ENCODE measurements at places on chromosomes 11 and 22.

GRCh38 chr11:18067372-18067771 is 21.3 kb upstream of the TPH1 start:
- no peak for DNase-seq

GRCh38 chr11:71998649-71999310 is at the start of gene IL18BP:
Gene IL18BP (plus strand): TSS chr11:71998909. CDS start chr11:71999985, 1,076 bp downstream.
- DNase-seq, result peak; percentile 11

GRCh38 chr22:35711336-35711735 is 6.3 kb upstream of the APOL5 start:
- DNase-seq, result no peak

DNA sequence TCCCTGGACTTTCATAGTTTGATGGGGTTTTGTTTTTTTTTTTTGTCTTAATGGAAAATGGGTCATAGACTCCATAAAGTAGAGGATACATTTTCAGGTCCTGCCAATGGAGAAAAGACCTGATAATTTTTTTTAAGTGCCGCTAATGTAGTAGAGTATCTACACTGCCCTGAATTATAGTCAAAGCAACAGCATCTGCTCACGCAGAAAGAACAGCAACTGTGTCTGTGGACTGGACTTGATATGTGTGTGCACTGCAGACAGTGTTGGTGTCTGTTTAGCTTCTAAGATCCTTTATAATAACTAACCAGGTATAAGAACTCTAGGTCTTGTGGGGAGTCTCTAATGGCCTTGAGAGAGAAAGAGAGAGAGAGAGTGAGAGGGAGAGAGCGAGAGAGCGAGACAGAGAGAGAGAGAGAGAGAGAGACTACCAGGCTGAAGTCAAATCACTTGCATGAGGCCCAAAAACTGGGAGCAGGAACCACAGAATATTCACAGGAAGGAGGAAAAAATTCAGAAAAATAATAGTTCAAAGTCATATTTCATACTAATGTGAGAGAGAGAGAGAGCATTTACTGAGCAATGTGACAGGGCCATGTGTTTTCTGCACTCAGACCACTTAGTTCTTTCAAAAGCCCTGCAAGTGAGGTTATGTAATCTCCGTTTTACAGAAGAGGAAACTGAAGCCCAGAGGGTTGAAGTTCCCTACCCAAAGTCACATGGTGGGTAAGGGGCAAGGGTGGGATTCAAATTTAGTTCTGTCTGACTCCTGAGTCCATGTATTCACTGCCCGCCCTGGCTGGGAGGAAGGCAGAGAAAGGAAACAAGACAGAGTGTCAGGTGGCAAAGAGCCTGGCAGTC is 8.6 kb upstream of the MIAT start:
- no peak for DNase-seq

DNA sequence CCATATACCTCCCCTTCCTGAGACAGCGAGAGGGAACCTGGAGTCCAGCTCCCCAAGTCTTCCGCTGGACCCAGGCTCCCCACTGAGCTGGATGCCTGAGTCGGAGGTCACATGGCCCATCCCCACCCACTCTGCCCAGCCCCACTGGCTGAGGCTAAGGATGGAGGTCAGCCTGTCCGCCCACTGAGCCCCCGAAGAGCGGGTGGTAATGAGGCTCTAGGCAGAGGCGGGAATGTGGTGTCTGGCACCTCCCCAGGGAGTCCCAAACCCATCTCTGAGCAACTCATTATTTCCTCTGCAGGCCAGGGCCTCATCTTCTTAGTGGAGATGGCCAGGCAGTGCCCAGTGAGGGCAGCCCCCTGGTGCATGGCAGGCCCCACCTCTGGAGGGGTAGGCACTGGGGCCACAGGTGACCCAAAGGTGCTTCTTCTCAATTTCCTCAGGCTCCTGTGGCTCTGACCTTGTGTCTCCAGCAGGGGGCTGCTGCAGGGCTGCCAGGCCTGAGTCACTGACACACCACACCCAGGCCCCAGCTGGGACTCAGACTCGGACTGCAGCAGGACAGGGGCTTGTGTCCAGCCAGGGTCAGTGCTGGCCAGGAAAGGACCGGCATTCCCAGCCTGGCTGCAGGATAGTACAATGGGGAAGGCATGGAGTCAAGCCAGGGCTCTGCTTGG is 10.2 kb upstream of the PDE2A start:
- DNase-seq, result no peak

DNA sequence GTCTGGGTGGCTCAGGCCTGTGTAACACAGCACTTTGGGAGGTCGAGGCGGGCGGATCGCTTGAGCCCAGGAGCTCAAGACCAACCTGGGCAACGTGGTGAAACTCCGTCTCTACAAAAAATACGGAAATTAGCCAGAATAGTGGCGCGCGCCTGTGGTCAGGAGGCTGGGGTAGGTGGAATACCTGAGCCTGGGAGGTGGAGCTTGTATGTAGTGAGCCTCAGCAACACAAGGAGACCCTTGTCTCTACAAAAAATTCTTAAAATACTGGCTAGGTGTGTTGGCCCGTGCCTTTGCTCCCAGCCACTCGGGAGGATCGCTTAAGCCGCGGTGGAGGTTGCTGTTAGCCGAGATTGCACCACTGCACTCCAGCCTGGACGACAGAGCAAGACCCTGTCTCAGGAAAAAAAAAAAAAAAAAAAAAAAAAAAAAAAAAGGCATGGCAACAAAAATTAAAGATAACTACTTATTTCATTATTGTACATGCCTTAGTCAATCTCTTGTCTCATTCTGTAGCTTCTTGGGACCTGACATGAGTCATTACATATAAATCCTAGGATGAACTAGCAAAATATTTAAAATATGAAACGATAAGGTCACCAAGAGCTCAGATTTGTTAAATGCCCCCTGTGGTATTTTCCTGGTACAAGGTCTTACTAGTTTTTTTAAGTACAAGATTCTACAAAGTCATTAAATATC is 1.1 kb downstream of the TAF1D start:
- no peak for DNase-seq

GRCh38 chr11:123559523-123559955 is 94.9 kb downstream of the SCN3B start:
- DNase-seq, result no peak

- DNase-seq, result no peak
Measured at GRCh38 chr11:88070437-88070836, 104.8 kb downstream of the RAB38 start.

DNA sequence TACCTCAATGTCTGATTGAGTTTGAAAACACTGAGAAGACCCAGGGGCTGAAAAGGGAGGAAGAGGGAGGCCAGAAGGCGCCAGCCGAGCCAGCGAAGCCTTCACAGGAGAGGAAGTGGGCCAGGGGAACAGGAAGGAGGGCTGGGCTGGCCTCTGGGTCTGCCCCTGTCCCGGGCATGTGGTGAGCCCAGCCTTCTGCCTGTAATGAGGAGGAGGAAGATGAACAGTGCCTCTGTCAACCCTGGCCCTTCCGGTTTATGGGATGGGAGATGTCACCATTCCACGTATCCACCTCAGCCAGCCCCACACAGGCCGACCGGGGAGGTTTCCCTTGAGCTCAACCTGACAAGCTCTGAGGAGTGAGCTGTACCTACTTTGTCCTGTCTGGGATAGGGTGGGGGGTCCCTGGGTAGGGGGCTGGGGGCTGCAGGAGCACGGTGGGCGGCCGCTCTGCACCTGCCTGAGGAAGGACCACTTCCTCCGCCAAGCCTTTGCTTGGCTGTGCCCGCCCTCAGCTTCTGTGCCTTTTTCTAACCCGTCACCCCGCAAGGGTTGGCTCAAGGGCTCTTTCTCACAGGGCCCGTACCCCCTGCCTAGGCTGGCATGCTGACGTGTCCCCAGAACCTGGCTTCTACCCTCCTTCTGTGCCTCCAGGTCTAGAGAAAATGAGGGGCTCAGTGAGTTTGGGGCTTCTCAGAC is 2.0 kb downstream of the PARVG start:
- DNase-seq, result peak; percentile 17

GRCh38 chr22:29299136-29299900 is 7.1 kb upstream of the GAS2L1 start:
- DNase-seq, result no peak

DNA sequence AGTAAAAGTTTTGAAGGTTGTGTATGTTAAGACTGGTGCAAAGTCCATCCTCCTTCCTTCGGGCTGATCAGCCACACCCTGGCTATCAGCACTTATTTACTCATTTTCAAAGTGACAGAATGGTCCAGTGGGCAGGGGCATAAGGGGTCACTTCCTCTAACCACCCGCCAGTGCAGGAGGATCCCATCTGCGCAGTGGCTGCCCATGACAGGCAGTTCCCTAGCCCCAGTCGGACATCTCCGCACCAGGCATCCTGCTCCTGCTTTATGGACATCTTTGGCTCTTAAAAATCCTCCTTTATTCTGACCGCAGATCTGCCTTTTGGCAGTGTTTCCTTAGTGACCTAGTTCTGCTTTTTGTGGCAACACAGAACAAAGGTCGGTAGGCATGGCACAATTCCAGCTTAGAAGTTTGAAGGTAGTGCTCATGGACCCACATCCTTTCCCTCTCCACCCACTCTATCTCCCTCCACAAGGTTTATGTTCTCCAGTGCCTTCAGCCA is 55.9 kb downstream of the BMAL1 start:
- no peak for DNase-seq

DNA sequence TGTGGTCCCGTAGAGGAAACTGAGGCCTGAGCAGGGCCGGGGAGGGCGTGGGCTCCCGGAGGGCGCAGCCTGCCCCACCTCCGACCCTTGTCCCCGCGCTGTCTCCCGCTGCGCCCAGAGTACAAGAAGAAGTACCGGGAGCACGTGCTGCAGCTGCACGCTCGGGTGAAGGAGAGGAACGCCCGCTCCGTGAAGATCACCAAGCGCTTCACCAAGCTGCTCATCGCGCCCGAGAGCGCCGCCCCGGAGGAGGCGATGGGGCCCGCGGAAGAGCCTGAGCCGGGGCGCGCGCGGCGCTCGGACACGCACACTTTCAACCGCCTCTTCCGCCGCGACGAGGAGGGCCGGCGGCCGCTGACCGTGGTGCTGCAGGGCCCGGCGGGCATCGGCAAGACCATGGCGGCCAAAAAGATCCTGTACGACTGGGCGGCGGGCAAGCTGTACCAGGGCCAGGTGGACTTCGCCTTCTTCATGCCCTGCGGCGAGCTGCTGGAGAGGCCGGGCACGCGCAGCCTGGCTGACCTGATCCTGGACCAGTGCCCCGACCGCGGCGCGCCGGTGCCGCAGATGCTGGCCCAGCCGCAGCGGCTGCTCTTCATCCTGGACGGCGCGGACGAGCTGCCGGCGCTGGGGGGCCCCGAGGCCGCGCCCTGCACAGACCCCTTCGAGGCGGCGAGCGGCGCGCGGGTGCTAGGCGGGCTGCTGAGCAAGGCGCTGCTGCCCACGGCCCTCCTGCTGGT is 1.9 kb downstream of the NLRP6 start:
- no peak for DNase-seq

GRCh38 chr22:44578110-44578457 is 80.1 kb upstream of the RTL6 start:
- DNase-seq, result no peak

DNA sequence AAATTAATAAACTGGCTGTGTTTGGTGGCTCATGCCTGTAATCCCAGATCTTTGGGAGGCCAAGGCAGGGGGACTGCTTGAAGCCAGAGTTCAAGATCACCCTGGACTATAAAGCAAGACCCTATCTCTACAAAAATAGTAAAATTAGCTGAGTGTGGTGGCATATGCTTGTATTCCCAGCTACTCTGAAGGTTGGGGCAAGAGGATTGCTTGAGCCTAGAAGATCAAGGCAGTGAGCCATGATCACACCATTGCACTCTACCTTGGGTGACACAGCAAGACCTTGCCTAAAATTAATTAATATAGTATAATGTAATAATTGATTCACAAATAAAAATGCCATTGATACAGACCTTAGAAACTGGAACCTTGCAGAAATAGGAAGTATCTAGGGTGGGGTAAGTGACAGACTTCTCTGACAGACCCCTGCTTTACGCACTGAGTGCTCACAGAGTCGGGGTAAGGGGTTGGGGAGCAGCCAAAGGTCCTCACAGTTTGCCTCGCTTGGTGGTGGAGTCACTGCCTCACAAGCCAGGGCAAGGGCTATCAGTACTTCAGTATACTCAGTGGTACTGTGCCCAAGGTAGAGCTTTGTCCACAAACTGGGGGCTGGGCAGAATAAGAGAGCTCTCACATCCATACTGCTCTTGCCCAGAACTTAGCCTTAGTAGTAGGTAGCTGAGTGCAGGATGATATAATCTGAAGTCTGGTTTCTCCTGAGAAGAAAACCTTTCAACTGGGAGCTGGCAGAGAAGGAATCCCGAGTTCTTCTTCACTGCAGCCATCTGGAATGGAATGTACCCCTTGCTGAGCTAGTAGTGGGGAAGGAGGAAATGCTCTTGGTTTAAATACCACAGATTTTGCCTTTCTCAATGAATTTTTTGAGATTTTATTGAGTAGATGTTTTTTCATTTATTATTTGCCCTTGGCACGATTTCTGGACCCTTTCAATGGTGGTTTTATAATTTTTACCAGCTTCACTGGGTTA is 65.5 kb downstream of the EMSY start:
- no peak for DNase-seq

- no peak for DNase-seq
Measured at GRCh38 chr11:20368438-20368837, 4.9 kb downstream of the HTATIP2 start.

- no peak for DNase-seq
Measured at GRCh38 chr11:129055196-129055595, 112.5 kb upstream of the TP53AIP1 start.

GRCh38 chr22:39309364-39309861 is 10.0 kb downstream of the RPL3 start:
- DNase-seq, result no peak

GRCh38 chr11:115052601-115053000 is 374.3 kb downstream of the NXPE2 start:
- DNase-seq, result no peak

DNA sequence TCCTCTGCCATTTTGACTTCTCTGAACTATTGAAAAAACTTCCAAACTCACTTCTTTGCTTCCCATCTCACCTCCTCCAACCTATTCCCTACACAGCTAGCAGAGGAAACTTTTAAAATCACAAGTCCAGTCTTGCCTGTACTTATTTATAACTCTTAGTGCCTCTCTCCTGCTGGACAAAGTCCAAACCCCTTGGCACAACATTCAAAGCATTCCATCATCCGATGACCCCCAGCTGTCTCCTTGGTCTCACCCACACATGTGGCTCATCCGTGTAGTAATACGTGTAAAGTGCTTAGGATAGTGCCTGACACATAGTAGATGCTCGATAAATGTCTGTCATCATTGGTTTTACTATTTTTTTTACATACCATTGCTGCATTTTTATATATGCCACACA is 101.4 kb downstream of the PARVA start:
- DNase-seq, result no peak

- DNase-seq, result no peak
Measured at GRCh38 chr11:57214494-57214893, 22.6 kb downstream of the APLNR start.

- DNase-seq, result no peak
Measured at GRCh38 chr11:104198576-104198975, 34.6 kb upstream of the PDGFD start.
